ENCODE measurements at places on chromosomes 13 and 19. TPM values are rescaled to one million over a fixed set of nuclear protein-coding genes. Genes with fewer than 3 reads are reported as not detected.

The SERP2 gene
- 0.76 TPM for total RNA-seq

The SGCG gene
- total RNA-seq, result not detected

The CEACAM3 gene
- total RNA-seq, result not detected

The SAFB gene
- total RNA-seq, result 169 TPM

The EBI3 gene
- total RNA-seq, result 9.9 TPM

The ZNF709 gene
- 0.87 TPM for total RNA-seq

The RFPL4AL1 gene
- not detected for total RNA-seq

The ZIM2 gene
- not detected for total RNA-seq
